ENCODE measurements at places on chromosomes 2 and 18.

GRCh38 chr18:6254456-6254855 lies 160.3 kb downstream of the L3MBTL4 start:
- no peak for DNase-seq

DNA sequence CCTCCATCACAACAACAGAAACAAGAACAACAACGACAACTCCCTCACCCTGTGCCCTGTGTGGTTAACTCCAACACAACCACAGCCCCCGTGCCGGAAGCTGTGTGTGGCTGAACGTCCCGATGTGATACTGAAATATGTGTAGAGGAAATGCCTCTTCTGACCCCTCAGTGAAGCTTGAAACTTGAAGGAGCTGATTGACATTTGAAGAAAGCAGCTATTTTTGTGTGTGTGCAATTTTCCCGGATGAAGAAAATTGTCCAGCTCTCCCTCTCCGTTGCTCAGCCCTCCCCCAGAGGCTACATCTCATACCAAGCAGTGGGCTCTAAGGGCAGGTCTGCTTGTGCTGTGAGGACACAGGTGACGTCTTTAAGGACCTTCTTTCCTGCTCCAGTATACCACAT lies 173.8 kb downstream of the ICOS start:
- DNase-seq = no peak

- DNase-seq = no peak
Observed at GRCh38 chr2:49177194-49177593, 22.9 kb upstream of the FSHR start.

DNA sequence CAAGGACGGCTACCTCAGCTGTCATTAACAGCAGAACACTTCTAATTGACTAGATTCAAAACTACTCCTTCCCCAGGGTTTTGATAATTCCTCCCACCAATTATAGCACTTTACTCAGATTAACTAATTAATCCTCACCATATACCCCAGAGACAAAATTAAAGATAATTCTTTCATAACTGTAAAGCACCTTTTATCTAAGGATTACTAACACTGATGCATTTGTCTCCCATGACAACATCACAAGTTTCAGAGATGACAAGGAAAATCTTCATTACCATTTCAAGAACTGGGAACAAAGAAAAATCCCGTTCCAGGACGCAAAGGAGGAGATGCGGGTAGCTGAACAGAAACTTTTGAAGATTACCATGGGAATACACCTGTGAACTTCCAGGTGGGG lies 129.4 kb upstream of the ITGA6 start:
- DNase-seq = no peak

DNA sequence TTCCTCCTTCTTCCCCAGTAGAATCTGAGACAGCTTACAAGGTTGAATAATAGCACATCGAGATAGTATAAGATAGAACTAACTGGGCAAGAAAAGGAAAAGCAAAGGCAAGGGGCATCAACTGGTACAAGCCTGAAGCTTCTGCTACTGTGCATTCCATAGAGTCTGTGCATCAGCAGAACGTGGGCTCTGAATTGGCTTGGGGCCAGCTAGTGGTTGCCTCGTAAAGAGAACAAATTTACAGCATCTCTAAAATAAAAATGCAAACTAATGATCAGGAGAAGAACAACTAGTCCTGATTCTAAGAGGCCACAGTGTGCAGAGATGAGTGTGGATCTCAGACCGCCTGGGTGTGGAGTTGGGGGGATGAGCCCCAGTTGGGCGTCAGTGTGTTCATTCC lies 36.6 kb downstream of the UPP2 start:
- no peak for DNase-seq
